ENCODE measurements at places on chromosomes 1 and 21. TPM values are rescaled to one million over a fixed set of nuclear protein-coding genes. Genes with fewer than 3 reads are reported as not detected.
A peak's percentile ranks its signal among the peaks of the same experiment; 100 is the strongest.

SLC35D1 gene
- 10.0 TPM for total RNA-seq

SORT1 gene
- total RNA-seq: 142 TPM

LINGO4 gene
- total RNA-seq: not detected

GBP4 gene
- total RNA-seq: 5.6 TPM

PTPN14 gene
- 58.1 TPM for total RNA-seq

LRRC71 gene
- not detected for total RNA-seq

COL6A2 gene
- total RNA-seq: 1,231 TPM

TAS1R3 gene
- not detected for total RNA-seq

KRTAP12-2 gene
- not detected for total RNA-seq

ECM1 gene
- 14.8 TPM for total RNA-seq

PROK1 gene
- total RNA-seq: 1.1 TPM

AUNIP gene
- total RNA-seq: not detected

KIF26B gene
- total RNA-seq: 1.9 TPM

GRCh38 chr1:234600418-234601281, 9.3 kb downstream of the IRF2BP2 start:
- ATAC-seq: no peak
- H3K36me3 ChIP-seq: no peaks in the 10 kb centered on the region

- ATAC-seq: no peak
- H3K4me3 ChIP-seq: no peak overlapping the region
- no peaks in the 10 kb centered on the region for H3K4me1 ChIP-seq
Measured at GRCh38 chr1:33970148-33970825, 106.4 kb downstream of the HMGB4 start.

DNA sequence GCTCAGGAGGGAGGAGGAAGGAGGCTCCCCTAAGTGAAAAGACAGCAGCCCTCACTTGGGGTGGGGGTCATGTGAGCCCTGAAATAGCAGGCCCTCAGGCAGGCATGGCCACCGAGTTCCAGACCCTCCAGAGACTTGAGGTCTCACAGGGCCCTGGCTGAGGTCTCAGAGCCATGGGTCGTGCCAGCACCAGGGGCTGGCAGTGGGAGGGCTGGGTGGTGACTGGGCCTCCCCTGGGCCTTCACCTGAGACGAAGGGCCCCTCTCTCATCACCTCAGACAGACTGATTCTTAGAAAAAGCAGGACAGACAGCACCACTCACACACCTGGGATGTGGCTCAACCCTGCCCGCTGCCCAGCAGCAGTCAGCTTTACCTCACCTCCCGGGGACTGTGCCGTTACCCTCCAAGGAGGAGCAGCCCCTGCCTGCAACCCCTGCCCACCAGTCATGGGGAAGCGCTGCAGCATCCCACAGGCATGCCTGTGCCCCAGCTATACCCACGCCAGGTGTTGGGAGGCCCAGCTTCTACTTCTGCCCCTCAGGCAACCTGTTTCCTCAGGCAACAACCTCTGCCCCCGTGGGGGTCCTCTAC, 42.6 kb upstream of the LRP8 start:
- ATAC-seq: no peak
- peaks cover 38% of the 10 kb centered on the region for H3K27me3 ChIP-seq

GRCh38 chr1:71377886-71378285, 297.1 kb upstream of the ZRANB2 start:
- H3K27me3 ChIP-seq: no peaks in the 10 kb centered on the region
- H3K36me3 ChIP-seq: no peaks in the 10 kb centered on the region
- H3K4me1 ChIP-seq: no peaks in the 10 kb centered on the region
- H3K27ac ChIP-seq: no peak overlapping the region
- no peak for ATAC-seq

GRCh38 chr1:183817576-183818288, 12.8 kb downstream of the RGL1 start:
- H3K4me1 ChIP-seq: peaks cover 53% of the 10 kb centered on the region
- H3K27ac ChIP-seq: peak overlapping the region; percentile 76
- no peak for ATAC-seq
- no peaks in the 10 kb centered on the region for H3K36me3 ChIP-seq
- no peak overlapping the region for H3K4me3 ChIP-seq
- H3K27me3 ChIP-seq: no peaks in the 10 kb centered on the region

GRCh38 chr1:6612641-6613360, 730 bp upstream of the PHF13 start:
- peak; percentile 78 for ATAC-seq
- H3K4me3 ChIP-seq: peak overlapping the region; percentile 89
- H3K27ac ChIP-seq: peak overlapping the region; percentile 96
- H3K27me3 ChIP-seq: no peaks in the 10 kb centered on the region
- H3K36me3 ChIP-seq: peaks cover 7% of the 10 kb centered on the region

DNA sequence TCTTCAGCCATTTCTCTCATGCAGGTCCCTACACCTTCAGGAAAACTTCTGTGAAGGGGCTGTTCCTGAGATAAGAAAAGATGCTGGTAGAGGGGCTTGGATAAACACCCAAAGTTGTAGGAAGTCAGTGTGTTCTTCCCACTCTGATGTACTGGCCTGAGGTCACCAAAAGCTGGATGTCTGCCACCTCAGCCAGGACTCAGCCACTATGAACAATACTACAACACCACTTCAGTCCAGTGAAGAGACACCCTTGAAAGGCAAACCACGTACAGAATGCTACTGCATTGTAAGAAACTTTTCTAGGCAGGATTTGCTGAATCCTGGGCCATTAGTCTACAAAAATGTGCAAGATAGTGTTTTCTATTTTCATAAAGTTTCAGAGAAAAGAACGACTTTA, 2.4 kb downstream of the PTPN14 start:
- no peak for ATAC-seq
- peak overlapping the region; percentile 82 for H3K4me3 ChIP-seq
- peaks cover 74% of the 10 kb centered on the region for H3K4me1 ChIP-seq
- no peaks in the 10 kb centered on the region for H3K36me3 ChIP-seq

GRCh38 chr1:26553942-26554682, 24.6 kb downstream of the RPS6KA1 start:
- no peak overlapping the region for H3K4me3 ChIP-seq
- ATAC-seq: no peak
- H3K27me3 ChIP-seq: no peaks in the 10 kb centered on the region

- no peak for ATAC-seq
- no peak overlapping the region for H3K27ac ChIP-seq
- no peaks in the 10 kb centered on the region for H3K36me3 ChIP-seq
- H3K27me3 ChIP-seq: no peaks in the 10 kb centered on the region
- H3K4me1 ChIP-seq: no peaks in the 10 kb centered on the region
Measured at GRCh38 chr1:221344693-221345092, 397.2 kb downstream of the DUSP10 start.

GRCh38 chr1:19390166-19390850, 78.2 kb downstream of the SLC66A1 start:
- H3K4me3 ChIP-seq: no peak overlapping the region
- peak overlapping the region; percentile 87 for H3K27ac ChIP-seq
- ATAC-seq: no peak
- H3K36me3 ChIP-seq: no peaks in the 10 kb centered on the region
- no peaks in the 10 kb centered on the region for H3K27me3 ChIP-seq

GRCh38 chr1:223245983-223246382, 102.9 kb upstream of the TLR5 start:
- H3K4me1 ChIP-seq: no peaks in the 10 kb centered on the region
- no peak overlapping the region for H3K4me3 ChIP-seq
- no peak for ATAC-seq

GRCh38 chr1:93619507-93620171, 62.0 kb downstream of the BCAR3 start:
- H3K36me3 ChIP-seq: no peaks in the 10 kb centered on the region
- peaks cover 28% of the 10 kb centered on the region for H3K4me1 ChIP-seq
- no peak overlapping the region for H3K4me3 ChIP-seq
- H3K27ac ChIP-seq: no peak overlapping the region
- no peak for ATAC-seq
- no peaks in the 10 kb centered on the region for H3K27me3 ChIP-seq

GRCh38 chr1:81034291-81034690, 766.4 kb upstream of the ADGRL2 start:
- H3K27ac ChIP-seq: no peak overlapping the region
- no peak for ATAC-seq
- H3K27me3 ChIP-seq: no peaks in the 10 kb centered on the region
- H3K36me3 ChIP-seq: no peaks in the 10 kb centered on the region

GRCh38 chr1:32984090-32984454, 19.5 kb upstream of the RNF19B start:
- H3K4me1 ChIP-seq: peaks cover 6% of the 10 kb centered on the region
- H3K36me3 ChIP-seq: no peaks in the 10 kb centered on the region
- no peaks in the 10 kb centered on the region for H3K27me3 ChIP-seq
- H3K27ac ChIP-seq: no peak overlapping the region

DNA sequence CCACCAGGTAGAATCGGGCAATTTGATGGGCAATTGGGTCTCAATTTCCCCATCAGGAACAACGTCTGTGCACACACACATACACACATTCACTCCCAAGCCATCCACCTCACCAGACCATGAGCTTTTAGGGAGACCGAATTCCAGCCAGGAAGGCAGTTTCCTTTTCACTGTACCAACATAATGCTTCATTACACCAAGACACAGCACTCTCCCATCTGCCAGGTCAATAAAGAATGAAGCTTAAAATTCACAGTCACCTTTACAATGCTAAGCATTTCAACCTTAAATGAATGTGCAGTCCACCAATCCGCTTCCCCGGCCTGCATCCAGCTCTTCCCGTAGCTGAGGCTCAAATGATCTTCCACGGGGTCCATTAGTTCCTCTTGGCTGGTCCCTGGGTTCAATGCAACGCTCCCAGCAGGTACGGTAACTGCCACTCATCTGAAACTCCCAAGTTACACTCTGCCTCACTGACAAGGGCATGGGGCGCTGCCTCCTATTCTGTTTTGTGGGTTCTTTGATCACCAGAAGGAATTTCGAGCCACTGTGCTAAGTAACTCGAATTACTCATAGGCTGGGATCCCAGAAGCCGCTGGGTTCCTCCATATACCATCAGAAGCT, 105.0 kb downstream of the SIM2 start:
- no peaks in the 10 kb centered on the region for H3K4me1 ChIP-seq
- H3K36me3 ChIP-seq: no peaks in the 10 kb centered on the region
- H3K27ac ChIP-seq: no peak overlapping the region
- no peak overlapping the region for H3K4me3 ChIP-seq
- no peak for ATAC-seq

DNA sequence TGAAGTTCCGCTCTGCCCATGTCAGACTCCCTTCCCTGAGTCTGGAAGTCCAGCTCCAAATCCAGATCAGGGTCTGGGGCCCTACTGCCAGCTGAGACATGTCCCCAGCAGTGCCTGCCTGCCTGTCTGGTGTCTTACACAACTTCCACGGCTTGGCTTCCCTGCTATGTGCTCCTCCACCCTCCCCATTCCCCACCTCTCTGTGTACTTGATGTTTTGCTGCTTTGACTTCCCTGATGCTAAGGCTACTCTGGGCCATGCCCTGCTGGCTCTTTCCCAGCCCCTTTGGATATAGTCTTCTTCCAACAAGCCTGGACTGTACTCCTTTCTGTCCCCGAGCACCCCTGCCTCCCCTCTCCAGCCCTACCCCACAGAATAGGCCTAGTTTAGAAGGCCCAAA, 7.3 kb downstream of the GJA5 start:
- ATAC-seq: no peak
- H3K4me3 ChIP-seq: no peak overlapping the region
- no peaks in the 10 kb centered on the region for H3K27me3 ChIP-seq
- H3K27ac ChIP-seq: no peak overlapping the region
- no peaks in the 10 kb centered on the region for H3K4me1 ChIP-seq
- no peaks in the 10 kb centered on the region for H3K36me3 ChIP-seq

- H3K27ac ChIP-seq: no peak overlapping the region
- peaks cover 94% of the 10 kb centered on the region for H3K27me3 ChIP-seq
- ATAC-seq: no peak
- no peaks in the 10 kb centered on the region for H3K36me3 ChIP-seq
- H3K4me1 ChIP-seq: no peaks in the 10 kb centered on the region
Measured at GRCh38 chr1:18062185-18062584, 45.4 kb upstream of the IGSF21 start.

DNA sequence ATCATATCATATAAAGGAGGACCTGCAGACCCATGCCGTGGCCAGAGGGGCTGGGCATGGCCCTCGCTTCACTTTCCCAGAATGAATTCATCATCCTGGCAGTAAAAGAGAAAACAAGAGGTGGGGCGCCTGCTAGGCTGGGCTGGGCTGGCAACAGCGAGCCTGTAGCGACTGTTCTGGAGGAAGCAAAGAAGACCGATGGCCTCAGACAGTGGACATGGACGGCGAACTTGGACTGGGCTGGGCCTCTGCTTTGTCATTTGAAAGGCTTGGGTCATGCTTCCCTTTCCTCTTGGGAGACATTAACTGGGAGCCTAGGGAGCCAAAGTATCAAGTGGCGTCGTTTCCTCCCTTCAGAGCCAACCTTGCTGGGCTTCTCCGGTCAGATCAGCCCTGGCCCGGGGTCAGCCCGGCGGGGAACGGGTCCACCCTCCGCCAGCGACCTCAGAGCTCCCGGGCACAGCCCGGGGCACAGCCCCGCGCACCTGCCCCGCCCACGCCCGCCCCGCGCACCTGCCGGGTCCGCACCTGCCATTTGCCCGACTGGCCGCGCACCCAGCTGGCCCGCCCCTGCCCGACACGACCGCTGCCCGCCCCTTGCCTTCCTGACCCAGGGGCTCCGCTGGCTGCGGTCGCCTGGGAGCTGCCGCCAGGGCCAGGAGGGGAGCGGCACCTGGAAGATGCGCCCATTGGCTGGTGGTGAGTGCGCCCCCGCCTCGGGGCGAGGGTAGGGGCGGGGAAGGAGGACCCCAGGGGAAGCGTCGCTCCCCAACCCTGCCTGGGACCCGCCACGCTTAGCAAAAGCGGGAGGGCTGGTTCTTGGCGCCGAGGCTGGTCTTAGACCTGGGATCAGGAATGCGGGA, at the start of gene FAM3B:
Gene FAM3B, plus strand, starts transcription at position 602 of the 863 bp plus-strand sequence. Its CDS starts 79 bp downstream, at position 681.
- H3K27me3 ChIP-seq: peaks cover 64% of the 10 kb centered on the region
- no peak within 1 kb of the TSS for H3K4me3 ChIP-seq
- H3K27ac ChIP-seq: no peak within 1 kb of the TSS
- peaks cover 13% of the 10 kb centered on the region for H3K4me1 ChIP-seq

DNA sequence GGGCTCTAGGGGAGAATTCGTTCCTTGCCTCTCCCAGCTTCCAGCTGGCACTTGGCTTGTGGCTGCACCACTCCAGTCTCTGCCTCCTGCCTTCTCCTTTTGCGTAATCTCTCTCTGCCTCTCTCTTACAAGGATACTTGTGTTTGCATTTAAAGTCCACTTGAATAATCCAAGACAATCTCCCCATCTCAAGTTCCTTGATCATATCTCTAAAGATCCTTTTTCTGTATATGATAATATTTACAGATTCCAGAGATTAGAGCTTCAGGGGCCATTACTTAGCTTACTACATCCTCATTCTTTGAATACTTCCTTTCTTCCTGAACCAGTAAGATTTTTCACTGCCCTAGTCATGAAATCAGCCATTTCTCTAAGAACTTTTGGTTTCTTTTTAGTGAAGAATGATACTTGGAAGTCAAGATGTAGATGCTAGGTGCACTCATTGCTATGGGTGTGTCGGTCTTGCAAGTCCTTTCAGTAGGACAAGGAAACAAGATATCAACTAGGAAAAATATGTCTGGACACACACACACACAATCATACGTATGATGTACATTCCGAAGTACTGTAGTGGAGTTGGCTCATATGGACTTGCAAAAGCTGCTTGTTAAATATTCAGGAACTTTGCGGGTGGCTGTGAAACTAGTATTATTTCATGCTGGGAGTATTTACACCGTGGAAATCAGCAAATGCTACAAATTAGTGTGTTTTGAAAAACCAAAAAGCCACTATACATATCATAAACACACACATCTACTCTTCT, 20.8 kb upstream of the RLF start:
- H3K27ac ChIP-seq: no peak overlapping the region
- no peak overlapping the region for H3K4me3 ChIP-seq
- no peaks in the 10 kb centered on the region for H3K4me1 ChIP-seq
- ATAC-seq: no peak

All from gastroesophageal sphincter (tissue), 4 donors.